Left kidney (tissue), 8 donors: ENCODE measurements at places on chromosomes 13 and 19.

GRCh38 chr13:39499604-39500003, 103.4 kb downstream of the LHFPL6 start:
- no peak for DNase-seq

DNA sequence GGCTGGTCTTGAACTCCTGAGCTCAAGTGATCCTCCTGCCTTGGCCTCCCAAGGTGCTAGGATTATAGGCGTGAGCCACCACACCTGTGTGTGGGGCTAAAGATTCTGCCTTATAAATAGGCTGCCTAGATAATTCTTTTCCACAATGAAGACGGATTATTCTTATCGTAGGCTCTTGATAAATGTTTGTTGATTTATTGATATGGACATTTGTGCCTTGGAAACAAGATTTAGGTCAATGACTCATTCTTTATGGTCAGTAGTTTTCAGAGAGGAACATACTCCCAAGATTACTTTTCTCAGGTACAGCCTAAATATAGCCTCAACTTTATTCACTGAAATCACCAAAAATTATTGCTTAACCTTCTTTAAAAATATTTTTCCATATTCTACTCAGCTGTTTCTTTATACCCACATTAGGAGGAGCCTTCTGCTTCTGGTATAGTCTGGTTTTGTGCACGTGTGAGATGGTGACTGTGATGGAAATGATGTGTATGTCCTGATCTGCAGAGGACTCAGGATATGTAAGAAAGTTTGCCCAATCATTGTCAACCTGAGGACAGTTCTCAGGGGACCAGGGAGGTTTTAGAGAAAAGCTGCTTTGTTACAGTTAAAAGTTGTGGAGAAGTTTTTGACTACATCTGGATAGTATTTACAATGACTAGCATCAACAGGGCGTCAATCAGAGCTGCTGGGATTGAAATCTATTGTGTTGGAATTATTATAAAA, 208.9 kb downstream of the DNAJC15 start:
- DNase-seq: no peak

- no peak for DNase-seq
These were observed 64.2 kb upstream of the UQCRFS1 start for GRCh38 chr19:29277102-29277501.

DNA sequence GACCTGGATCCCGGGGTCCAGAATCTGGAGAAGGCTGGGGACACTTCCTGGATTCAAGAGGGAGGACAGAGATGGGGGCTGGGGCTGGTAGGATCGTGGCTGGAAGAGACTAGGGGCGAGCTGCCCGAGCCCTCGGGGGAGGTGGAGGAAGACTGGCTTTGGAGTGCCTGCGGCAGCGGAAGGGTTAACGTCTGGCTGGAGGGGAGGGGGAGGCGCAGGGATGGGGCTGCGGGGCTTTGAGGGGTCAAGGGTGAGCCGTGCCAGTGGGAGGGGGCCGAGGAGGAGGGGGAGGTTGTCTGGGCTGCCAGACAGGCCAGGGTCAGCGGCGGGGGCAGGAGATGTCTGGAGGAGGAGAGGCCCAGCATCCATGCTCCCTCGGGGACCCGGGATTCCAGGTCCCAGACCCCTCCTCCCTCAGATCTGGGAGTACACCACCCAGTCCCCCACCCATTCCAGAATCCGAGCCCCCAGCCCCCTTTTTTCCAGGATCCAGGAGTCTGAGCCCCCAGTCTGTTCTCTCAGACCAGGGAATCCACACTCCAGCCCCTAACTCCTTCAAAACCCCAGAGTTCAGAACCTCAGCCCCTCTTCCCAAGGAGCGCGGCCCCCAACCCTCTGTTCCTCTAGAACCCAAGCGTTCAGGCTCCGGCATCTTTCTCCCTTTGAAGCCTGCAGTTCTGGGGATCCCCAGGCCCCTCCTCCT, 3.2 kb upstream of the SPACA6 start:
- peak; percentile 77 for DNase-seq

GRCh38 chr19:3880471-3881271, at the start of gene ATCAY:
Gene ATCAY, plus strand, starts transcription at chr19:3880685. Its CDS starts 5,083 bp downstream, at chr19:3885768.
- no peak for DNase-seq

DNA sequence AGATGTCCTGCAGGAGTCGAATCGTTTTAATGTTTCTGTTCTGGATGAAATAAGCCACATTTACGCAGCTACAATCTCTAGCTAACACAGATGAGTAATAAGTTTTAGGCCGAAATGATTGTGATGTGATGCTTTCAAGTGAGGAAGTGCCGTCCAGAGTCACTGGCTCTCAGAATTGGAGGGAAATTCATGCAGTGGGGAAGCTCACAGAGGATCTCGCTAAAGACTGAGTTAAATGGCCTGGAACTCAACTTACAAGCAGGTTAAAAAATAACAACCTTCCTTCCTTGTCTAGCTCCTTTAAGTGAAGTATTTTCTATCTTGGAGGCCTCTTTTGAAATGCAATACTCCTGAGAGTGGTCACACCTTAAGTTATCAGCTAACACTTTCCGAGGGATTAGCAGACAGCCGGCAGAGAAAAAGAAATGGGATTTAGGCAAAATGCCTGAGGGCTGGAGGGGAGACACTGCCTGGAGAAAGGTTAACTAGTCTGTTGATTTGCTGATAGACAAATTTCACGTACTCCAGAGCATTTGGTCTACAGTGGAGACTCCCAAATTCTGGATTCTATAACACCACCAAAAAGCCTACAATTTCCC, 74.2 kb downstream of the IRS2 start:
- DNase-seq: no peak

DNA sequence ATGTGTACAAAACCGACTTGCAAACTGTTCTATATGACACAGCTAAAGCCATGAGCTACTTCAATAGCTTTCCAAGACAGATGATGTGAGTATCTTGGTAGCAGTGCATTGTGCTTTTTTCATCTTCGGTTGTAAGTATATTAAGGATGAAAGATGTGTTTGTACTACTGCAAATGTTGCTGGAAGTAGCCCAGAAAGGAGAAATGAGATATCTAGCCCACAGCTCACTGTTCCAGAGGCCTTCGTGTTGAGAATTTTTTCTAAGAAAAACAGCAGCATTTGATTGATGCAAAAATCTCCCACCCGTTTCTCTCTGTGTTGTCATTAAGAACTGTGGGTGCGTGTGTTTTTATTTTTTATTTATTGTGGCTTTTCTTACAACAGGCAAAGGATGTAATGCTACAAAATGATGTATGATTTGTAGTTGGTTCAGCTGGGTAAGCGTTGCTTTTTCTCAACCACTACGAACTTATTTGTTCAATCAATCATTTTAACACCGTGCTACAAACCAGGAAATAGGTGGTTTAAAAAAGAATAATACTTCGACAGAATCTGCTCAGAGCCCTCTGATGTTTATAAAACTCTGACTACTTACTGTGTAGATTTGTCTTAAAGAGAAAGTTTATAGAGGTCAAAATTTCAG, 41.6 kb upstream of the RFC3 start:
- DNase-seq: no peak

GRCh38 chr19:4327252-4327876, 11.3 kb downstream of the STAP2 start:
- DNase-seq: no peak

DNA sequence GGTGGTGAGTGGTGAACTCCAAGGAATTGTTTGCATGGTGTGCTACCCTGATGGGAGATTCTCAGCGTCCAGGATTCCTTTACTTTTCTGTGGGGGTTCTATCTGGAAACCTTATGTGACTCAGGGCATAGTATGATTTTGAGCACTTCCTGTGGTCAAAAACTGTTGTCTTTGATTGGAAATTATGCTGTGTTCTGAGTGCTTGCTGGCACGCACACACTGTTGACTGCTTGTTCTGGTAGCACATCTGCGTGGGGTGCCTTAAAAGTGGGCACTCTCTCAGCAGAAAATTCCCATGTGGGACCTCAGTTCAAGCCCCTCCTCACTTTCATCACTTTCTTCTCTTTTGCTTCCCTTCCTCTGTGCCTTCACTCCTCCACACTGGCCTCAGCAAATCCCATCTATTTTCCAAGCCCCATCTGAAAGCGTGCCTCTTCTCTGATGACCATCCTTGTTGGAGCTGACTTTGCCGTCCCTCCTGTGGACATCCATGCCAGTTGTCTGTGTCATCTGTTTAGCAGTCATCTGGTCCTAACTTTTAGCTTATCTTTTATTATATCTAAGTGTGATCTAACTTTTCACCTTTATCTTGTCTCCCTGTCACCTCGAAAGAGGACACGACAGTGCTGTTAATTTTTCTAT, 56.4 kb upstream of the NPAS1 start:
- DNase-seq: no peak

GRCh38 chr13:81770868-81771505, 1430.1 kb upstream of the SPRY2 start:
- peak; percentile 7 for DNase-seq

DNA sequence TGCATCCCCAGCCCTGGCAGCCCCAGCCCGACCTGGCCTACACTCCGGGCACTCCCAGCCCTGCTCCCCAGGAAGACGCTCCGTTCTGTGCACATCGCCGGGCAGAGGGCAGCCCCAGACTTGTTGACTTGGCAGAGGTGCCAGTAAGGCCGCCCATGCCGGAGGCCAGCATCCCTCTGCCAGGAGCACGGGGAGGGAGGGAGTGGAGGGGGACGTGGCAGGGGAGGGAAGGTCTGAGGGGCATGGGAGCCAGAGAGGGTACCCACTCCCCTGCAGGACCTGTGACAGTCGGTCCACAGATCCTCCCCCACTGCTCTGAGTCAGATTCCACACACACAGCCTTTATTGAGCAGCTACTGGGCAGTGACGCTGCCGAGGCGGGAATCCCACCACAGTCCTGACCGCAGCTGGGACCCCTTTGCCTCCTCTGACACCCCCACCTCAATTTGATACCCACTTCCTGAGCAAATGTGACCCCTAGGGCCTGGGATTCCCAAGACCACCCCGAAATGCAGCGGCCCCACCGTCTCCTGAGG, 1.9 kb upstream of the NKPD1 start:
- no peak for DNase-seq

GRCh38 chr19:16347706-16348105, 23.1 kb downstream of the KLF2 start:
- no peak for DNase-seq

DNA sequence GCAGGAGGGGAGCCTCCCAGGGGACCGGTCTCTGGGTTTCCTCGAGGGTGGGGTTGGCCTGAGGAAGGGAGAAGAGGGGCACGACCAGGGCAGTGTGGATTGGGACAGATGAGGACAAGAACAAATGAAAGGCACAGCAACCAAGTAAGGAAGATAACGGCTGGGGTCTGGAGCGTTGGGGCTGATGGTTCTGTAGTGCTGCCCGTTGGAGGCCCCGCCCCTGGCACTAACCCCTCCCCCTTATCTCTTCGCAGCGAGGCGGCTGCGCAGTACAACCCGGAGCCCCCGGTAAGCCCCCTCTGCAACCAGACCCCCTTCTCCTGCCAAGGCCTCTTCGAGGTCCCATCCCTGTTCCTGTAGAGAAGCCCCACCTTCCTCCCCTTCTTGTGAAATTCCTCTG, 2.2 kb downstream of the CAPNS1 start:
- DNase-seq: no peak

- no peak for DNase-seq
These were observed 289.2 kb downstream of the FGF9 start for GRCh38 chr13:21960108-21960507.

DNA sequence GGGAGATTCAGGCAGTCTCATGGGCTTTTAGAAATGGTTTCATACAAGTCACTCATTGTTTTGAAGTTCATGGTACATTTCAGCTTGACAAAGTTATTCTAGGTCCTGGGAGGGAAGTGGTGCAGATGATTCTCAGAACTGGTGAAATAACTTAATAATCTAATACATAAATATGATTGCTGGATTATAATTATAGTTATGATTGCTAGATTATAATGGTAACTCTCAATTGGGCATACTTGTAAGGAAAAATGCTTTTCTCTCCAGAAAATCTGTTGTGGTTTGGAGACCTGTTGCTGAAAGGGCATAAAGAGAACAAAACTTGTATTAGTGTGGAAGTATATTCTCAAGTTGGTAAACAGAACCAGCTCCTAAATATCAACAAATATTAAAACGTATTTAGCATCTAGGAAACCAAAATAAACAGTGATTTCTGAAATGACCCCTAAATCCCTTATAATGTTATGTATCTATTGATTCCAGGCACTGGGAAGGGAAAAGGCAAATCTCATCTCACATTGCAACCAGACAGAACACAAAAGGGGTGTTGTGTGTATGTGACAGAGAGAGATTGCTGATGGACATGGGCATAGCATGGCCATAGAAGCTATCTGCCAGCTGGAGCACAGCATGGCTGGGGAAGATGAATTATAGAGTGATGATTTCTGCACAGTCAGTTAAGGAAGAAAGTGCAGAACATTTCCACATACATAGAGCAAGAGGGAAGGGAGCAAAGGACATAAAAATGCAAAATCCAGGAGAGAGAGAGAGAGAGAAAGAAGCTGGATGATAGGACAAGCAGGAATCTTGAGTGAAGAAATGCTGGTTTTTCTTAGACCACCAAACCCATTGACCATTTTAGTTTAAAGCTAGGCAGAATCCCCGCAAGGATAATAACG, 87.1 kb upstream of the FRY start:
- no peak for DNase-seq

DNA sequence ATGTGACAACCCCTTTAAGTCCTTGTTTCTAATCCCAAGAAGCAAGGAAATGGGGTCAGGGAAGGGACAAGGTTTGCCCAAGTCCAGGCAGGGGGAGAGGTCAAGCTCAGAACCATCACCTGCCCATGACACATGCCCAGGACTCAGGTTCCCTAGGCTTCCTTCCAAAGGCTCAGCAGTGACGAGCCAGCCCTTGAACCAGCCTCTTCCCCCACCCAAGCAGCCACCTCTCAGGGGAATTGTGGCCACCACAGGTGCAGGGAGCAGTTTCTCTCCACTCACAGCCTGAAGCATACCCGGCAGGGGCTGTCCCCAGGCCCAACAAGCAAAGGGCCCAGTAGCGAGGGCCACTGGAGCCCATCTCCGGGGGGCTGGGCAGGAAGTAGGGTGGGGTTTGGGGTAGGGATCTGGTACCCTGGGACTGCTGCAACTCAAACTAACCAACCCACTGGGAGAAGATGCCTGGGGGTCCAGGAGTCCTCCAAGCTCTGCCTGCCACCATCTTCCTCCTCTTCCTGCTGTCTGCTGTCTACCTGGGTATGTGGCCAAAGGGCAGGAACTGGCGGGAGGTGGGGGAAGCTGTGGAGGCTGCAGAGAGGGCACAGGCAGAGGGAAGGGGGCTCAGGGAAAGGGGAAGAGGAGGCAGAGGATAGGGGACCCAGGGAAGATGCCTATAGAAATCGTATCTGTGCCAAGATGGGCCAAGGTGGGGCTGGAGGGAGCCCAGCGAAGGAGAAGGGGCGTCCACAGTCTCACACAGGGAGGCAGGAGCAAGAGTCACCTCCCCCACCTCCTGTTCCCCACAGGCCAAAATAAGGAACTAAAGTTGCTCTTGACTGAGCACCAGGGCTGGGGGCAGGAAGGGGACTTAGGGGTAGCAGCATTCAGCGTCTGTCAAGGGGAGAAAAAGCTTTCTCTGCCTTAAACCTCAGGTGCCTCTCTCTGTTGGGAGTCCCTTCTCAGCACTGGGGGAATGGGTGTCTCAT, at the start of gene CD79A:
Gene CD79A, plus strand, starts transcription at position 433 of the 986 bp plus-strand sequence. Its CDS starts 26 bp downstream, at position 459.
- DNase-seq: no peak

DNA sequence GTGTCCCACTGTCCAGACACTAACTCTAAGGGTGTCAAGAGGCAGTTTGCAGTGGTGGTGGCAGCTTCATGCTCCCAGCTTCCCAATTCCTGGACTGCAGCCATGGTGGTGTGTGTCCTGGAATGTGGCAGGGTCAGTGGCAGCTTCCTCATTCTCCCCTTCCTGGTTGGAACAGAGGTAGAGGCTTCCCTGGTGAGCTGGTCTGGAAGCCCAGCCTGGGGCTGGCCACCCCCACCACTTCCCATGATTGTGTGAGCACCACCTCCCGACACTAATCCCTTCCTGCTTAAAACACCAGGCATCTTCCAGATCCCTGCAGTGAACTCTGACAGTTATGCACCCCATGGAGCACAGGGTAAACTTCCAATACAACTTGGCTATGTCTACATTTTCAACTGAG, 134.9 kb downstream of the RAP2A start:
- DNase-seq: no peak
